ENCODE measurements at places on chromosomes 12 and 14.

GRCh38 chr14:20143911-20144310 lies 5.3 kb downstream of the OR4N5 start:
- DNase-seq, result no peak

DNA sequence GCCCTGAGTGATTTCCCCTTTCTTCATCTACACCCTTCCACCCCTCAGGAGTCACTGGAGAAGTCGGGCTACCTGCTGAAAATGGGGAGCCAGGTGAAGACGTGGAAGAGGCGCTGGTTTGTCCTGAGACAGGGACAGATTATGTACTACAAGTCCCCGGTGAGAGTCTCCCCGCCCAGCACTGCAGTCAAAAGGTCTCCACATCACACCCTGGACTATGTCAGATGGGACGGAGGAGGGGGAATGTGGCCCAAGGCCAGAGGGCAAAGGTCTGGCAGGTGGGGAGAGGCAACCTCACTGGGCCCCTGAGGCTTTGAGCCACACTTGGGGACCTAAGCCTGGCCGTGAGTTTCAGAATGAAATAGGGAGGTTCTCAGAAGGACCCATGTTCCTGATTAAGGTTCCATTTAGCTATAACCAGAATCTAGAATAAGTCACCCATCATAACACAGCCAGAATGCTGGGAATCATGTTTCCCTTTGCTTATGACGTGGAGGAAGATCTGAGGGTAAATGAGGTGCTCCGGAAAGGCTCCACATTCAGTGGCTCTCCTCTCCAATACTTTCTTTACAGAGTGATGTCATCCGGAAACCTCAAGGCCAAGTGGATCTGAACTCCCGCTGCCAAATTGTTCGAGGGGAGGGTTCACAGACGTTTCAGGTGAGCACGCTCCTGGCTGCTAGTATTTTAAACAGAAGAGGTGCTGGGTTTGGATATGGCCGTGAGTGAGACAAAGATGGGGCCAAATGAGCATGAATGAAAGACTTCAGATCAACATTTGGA lies 26.6 kb downstream of the PIGH start:
- DNase-seq, result no peak

- DNase-seq, result peak; percentile 70
Measured at GRCh38 chr12:62537551-62537950, 70.9 kb downstream of the MON2 start.

DNA sequence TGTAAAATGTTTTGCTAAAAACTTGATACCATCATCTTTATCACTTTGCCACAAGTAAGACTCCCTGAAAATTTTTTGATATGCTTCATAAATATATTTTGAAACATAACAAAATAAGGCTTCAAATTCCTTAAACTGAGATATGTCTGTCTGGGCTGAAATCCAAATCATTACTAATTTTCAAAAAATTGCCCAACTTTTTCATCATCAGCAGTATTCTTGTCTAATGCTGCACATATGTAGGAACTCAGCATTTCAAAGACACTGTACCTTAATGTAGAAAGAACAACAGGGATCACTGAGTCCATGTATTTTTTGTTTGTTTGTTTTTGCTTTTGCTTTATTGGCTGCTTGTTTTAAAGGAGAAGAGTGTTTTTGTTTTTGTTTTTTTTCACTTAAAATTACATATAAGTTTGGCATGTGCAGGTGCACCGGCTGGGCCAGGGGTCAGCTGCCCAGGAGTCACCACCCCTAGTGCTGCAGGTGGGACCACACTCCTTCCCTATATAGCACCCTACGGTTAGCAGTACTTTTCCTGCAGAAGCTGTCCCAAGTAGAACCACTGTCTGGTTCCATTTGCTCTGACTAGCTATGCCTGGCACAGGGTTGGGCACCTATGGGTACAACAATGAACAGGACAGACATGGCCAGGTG lies 231.2 kb downstream of the PIK3C2G start:
- no peak for DNase-seq

- DNase-seq, result no peak
Measured at GRCh38 chr12:126960221-126960620, 1306.7 kb upstream of the TMEM132C start.

DNA sequence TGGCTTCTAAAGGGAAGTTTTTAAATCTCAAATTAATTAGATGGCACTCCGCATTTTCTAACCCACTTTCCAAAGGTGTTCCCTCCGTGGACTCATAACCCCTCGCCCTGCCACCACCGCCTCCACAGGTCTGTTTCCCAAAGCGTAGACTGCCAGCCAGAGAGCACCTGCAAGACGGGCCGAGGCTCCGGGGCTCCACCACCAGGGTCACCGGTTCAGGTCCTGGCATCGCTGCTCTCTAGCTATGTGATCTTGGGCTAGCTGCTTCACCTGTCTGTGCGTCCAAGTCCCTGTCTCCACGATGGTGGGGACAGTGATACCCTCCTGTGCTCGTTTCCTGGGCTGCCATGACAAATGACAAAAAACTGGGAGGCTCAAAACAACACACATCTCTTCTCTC lies 11.5 kb downstream of the RIMBP2 start:
- no peak for DNase-seq

- DNase-seq, result no peak
Measured at GRCh38 chr12:93043192-93043876, 114.2 kb upstream of the EEA1 start.

DNA sequence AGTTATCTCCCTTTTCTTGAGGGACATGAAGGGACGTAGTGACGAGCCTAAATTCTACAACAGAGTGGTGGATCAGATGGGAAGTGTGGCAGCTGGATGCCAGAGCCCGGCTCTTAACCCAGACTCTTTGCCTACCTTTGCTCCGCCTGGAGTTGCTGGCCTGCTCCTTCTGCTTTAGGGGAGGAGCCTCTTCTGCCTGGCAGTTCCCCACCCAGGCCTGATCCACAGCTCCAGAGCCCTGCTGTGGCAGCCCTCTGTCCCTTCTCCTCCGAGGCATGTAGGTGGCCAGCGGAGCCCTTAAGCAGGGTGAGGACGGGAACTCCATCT lies 2.3 kb upstream of the PRPH start:
- no peak for DNase-seq

DNA sequence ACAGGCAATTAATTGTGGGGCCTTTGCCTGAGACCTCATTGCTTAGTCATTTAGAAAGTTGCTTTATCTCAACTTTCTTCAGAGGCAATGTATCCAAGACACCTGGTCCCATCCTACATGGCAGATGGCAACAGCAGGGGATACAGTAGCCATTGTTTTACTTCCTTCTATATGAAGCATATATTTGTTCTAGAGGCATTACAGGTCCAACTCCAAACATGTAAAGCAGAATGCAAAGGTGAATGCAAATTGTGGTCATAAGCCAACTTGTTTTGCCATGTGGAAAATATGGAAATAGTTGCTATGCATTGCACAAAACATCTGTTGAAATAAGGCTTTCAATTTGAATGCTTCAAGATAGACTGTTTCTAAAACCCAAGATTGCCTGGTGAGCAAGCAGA lies 109.8 kb upstream of the BCAT1 start:
- no peak for DNase-seq

GRCh38 chr12:2343681-2344080 lies 290.9 kb downstream of the CACNA1C start:
- DNase-seq, result no peak

- no peak for DNase-seq
Measured at GRCh38 chr14:61455351-61455750, 134.0 kb downstream of the PRKCH start.

- DNase-seq, result no peak
Measured at GRCh38 chr12:75322464-75322863, 7.7 kb downstream of the CAPS2 start.

GRCh38 chr12:26728205-26729050 lies 104.6 kb downstream of the ITPR2 start:
- DNase-seq, result no peak

DNA sequence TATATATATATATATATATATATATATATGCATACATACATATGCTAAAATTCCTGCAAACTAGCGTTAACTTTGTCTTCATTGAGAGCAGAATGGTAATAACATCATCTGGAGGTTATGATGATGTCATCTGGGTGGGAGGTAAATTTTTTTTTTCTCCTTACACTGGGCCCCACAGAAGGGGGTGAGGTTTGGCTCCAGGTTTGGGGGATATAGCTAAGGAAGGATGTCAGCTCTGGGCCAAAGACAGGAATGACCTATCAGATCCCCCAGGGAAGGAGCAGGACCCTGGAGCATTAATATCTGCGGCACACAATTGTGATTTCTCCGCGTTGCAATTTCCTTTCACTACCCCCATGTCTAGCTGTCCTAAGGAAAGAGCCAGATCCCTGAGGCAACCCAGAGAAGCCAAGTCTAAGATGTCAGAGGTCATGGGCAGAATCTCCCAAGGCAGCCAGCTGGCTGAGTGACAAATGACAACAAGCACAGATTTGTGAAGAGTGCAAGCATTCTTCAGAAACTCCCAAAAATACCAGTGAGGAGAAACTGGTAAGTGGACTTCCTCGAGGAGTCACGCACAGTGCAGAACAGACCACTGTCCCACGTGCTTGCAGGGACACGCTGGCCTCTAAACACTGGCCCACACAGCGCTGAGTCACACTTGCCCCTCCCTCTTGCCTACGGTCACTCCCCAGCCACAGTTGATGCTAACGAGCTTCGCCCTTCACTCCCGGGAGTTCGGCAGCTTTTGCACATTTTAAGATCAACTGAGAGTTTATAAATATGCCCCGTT lies 9.9 kb downstream of the UBC start:
- DNase-seq, result peak; percentile 46

DNA sequence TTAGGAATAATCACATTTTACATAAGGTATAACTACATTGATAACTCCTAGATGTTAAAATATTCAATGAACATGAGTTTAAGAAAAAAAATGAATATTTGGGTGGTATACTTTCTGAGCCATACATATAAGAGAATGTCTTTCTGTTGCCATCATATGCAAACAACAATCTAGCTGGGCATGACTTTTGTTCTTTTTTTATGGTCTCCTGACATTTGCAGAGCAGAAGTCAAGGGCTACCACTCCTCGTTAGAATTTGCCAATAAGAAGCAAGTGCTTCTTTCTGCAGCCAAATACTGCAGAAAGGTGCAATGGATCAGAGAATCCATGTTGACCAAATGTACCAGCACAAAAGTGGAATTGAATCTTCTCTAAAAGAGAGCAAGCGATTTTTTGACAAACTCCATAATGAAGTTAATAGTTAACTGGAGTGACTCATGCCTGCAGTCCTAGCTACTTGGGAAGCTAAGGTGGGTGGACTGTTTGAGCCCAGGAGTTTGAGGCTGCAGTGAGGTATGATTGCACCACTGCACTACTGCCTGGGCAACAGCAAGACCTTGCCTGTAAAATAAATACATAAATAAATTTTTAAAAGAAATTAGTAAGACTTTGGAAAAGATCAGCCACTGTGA lies 25.5 kb upstream of the CCDC91 start:
- no peak for DNase-seq

GRCh38 chr12:13102461-13103195 lies 839 bp downstream of the GSG1 start:
- DNase-seq, result no peak

GRCh38 chr12:93776581-93777018 lies 99.4 kb downstream of the CRADD start:
- no peak for DNase-seq

DNA sequence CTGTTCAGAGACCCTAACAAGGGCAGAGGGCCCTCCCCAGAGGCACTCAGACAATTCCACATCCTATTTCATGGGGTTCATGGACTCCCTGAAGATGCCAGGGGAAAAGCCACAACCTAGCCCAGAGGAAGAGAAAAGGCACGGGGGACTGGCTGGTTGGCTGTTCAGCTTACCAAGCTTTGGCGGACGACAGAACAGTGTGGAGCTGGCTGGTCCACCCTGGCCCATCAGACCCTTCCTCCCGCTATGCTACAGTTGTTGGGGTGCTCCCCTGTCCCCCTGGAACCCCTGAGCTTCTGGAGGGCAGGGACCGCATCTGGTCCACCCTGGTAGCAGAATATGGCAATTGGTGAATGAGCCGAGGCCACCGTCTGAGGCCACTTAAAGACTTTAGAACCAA lies 6.3 kb downstream of the TESC start:
- no peak for DNase-seq

GRCh38 chr12:49942512-49942893 lies 8.0 kb upstream of the AQP2 start:
- no peak for DNase-seq

DNA sequence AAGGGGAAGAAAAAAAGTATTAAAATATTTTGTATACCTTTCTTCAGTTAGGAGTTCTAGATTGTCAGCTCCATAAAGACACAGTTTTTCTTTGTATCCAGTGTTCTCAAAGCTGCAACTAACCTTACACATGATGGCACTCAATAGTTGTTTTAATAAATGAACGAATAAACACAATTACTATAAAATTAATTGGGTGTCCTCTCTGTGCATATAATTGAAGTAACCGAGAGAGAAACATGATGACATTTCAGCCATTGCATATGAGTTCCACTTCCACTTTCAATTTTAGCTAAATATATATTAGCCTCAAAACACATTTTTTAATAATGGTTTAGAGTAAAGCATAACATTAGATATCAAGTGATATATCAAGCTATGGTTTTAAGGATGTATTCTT lies 671.2 kb downstream of the LRFN5 start:
- DNase-seq, result no peak

GRCh38 chr12:113467142-113467501 lies 4.5 kb downstream of the LHX5 start:
- no peak for DNase-seq

DNA sequence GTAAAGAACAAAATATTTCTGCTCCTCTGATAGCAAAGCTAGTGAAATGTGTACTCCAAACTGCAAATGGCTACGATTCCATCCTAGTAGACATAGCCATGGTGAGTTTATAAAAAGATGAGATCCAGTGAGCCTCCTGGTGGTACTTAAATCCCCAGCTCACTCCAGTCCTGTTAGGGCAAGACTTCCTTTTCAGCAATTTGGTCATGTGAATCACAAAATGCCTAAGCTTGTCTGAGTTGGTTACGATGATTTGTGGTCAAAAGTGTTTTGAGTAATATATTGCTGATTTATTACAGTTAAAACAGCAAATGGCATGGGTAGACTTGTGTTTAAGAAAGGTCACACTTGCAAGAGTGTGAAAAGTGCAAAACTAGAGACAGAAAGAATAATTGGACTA lies 102.7 kb upstream of the NAV3 start:
- DNase-seq, result no peak

DNA sequence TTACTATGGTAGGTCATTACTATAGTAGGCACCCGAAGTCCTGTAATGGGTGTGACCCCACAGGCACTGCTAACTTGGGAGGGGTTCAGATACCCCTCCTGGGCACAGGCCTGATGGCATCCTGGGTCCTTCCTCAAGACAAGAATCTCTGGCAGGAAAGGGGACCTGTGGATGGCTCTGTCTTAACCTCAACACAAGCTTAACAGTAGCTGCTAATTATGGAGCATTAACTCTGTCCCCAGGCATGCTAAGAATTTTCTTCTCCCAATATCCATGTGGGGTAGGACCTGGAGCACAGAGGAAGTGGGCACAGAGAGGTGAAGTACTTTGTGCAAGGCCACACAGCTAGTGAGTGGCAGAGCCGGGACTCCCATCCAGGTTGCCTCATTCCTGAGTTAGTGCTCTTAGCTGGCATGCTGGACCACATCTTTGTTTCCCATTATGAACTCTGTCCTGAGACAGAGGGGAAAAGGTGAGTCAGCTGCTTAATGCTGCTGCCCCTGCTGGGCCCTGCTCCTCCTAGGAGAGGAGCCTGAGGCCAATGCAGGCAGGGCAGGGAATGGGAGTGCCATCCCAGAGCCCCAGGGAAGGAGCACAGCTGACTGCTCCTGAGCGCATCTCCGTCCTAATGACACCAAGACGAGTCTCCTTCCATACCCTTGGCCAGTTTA lies 32.1 kb downstream of the GALNT16 start:
- no peak for DNase-seq

- no peak for DNase-seq
Measured at GRCh38 chr12:90268574-90268973, 559.9 kb upstream of the ATP2B1 start.
